ENCODE measurements at places on chromosomes 2 and 18.

DNA sequence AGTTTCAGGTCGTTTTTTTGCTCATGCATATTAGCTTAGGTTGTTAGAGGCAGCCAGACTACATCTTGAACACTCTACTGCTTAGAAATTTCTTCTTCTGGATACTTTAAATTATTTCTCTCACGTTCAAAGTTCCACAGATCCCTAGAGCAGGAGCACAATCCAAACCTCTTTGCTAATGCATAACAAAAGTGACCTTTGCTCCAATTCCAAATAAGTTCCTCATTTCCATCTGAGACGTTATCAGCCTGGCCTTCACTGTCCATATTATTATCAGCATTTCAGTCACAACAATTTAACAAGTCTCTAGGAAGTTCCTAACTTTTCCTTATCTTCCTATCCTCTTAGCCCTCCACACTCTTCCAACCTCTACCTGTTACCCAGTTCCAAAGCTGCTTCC, 50.4 kb upstream of the ERMN start:
- DNase-seq = no peak

DNA sequence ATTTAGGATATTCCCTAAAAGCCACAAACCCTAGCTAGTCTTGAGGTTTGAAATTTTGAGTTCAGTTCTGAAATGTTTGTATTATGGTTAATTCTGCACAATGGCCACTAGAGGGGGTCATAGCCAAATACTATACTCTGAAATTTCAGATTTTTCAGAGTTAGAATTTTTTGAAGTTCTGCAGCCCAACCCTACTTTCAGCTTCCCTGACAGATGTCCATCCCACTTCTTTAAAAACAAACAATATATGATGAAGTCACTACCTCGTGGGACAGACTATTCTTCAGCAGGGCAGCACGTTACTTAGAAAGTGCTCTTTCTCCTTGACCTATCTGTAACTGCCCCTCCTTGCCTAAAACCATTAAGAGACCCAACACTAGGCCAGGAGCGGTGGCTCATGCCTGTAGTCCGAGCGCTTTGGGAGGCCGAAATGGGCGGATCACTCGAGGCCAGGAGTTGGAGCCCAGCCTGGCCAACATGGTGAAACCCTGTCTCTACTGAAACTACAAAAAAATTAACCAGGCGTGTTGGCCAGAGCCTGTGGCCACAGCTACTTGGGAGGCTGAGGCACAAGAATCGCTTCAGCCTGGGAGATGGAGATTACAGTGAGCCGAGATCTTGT, 48.2 kb upstream of the PAPOLG start:
- DNase-seq = peak; percentile 44

DNA sequence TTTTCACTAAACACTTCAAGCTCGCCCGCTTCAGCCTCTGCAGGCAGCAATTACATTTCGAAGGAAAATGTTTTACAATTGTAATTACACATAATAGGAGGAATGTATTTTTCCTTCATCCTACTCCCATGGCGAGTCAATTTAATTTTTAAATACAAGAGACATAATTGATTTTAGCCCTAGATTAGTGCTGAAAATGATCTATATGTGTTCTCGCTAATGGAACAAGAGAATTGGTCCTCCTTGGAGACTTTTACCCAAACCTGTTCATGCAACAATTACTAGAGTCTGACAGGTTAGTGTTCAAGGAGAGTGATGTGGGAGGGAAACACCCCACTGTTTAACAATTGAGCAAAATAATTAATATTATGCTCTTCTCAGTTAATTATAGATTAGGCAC, 509.4 kb upstream of the SETBP1 start:
- no peak for DNase-seq

DNA sequence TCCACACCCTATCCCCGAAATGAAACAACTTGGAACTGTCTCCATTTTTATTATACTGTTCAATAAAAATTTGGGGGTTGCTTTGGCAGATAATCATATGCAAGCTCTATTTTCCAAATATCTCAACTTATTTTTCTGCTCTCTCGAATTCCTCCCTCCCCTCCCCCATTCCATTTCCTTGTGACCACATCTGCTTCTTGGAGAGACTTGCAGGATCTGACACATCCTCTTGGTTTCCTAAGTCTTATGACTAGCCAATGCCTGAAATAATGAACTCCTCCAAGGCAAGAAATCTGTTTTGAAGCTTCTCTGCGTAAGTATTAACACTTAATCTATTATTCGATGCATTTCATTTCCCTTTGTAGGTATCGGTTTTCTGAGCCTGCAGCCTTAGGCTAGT, 16.1 kb downstream of the TGIF1 start:
- DNase-seq = no peak

DNA sequence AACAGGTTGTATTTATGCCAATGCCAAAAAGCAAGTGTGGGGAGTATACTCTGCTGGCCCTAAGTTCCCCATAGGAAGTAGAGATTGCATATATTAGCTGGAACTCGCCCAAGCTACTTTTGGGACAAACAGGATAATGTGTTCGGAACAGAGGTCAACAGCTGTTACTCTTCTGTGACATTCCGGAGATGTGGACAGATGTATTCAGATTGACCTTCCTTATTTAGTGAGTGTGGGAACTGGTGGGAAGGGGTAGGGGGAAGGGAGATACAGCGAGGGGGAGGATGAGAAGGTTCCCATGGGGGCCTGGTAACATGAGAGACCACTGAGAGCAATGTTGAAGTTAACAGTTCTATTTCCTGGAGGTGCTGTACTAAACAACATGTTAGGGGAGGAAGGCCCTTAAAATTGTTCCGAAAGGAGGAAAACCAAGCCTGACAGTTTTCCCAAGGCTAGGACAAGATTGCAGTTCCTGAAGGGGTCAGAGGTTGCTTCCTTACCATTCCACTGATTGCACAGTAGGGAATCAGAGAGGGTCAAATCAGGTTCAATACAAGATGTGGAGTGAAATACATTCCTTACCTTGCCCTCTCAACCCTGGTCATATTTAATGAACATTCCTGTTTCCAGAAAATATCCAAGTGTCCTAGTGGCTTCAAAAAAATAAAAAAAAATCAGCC, 14.3 kb upstream of the CD28 start:
- no peak for DNase-seq
